ENCODE measurements at places on chromosomes 12 and 14.

- DNase-seq = no peak
Observed at GRCh38 chr12:101597164-101597563, 2.4 kb downstream of the MYBPC1 start.

DNA sequence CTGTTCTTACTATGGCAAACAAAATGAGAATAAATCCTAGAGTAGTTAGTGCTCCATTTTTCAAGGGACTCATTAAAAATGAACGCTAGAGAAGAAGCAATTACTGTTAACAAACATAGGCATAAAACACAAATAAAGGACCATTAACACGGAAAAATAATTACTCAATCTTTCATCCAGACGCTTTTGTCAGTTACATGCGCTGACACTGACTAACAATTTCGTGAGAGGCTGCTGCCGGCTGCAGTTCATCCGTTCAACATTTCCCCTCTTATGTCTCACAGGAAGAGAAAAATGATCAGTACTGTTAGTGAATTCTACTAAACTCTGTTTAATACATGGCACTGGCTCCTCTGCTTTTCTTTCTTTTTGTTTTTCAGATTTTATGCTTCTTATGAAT, 472.7 kb upstream of the FLRT2 start:
- no peak for DNase-seq

GRCh38 chr12:115404761-115405470, 720.9 kb upstream of the TBX3 start:
- no peak for DNase-seq

DNA sequence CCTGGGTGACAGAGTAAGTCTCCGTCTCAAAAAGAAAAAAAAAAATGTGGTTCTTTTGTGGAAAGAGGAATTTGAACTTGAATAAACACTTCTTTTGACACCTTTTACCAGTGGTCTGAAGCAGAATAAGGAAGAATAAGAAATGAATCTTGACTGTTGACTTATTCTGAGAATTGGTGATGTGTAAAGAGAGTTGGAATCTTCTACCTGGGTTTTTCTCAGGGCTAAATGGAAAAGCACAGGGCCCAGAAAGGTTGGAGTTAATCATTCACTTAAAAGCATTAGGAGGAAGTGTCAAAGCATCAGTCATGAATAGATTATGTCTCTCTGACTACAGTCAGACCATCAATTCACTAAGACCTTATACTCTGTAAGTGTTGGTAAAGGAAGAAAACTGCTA, 13.9 kb downstream of the PNMA1 start:
- DNase-seq = no peak

GRCh38 chr12:51801027-51801426, 47.5 kb downstream of the FIGNL2 start:
- DNase-seq = no peak

DNA sequence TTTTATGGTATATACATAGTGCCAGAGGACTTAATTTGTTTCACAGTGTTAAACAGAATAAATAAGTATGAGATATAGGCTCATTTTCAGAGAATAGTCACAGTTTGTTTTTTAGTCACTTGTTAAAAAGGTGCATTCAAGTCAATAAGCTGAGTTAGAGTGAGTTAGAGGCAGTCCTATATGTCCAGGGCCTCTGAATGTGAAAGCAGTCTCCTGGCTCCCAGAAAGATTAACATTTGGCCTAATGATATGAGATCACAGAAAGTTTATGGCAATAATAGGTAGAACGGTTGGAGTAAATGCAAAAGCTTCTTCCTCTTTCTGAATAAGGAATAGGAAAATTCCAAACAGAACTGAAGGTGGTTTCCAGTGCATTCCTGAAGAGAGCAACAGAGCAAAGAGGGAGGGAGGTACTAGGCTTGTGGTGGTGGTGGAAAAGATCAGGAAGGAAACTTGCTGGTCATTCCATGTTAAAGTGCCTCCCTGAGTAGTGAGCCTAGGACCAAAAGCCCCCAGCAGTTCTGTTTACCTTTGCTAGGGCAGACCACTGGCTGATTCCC, 54.4 kb downstream of the SLC38A4 start:
- DNase-seq = no peak

GRCh38 chr12:105077435-105077834, 6.8 kb downstream of the ALDH1L2 start:
- no peak for DNase-seq

GRCh38 chr12:779745-780734, 27.7 kb downstream of the WNK1 start:
- DNase-seq = no peak

GRCh38 chr14:97350894-97351731, 553.9 kb downstream of the VRK1 start:
- DNase-seq = no peak

DNA sequence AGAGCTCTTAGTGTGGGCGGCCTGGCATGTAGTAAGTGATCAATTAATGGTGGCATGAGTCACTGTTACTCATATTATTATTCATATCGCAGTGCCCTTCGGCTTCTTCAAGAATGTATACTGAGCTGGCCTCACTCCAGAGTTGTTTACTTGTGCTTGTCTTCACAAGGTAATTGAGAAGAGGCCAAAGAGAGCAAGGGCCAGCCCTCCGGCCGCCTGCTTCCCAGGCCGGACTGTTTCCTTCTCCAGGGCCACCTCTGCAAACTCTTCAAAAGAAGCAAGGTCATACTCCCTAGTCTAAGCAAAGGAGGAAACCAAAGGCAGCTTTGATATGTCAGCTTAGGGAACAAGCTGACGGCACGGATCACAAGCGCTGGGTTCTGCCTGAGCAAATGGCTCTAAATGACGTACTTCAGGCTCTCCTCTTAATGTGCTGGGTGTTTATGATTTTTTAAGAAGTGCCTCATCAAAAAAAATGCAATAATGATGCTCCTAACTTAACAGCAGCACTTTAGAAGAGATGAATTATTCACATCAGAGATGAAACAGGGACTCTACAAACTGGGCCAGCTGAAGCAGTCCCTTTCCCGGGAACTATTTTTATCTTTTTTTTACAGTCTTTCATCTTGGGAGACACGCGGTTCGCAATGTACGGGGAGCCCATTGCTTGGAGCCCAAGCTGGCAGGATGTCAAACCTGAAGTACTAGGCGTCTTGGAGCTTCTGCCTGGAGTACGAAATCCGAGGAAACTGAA, 65.6 kb upstream of the DLK1 start:
- DNase-seq = no peak

- DNase-seq = no peak
Observed at GRCh38 chr12:17592472-17592871, 497.5 kb downstream of the RERGL start.

Measured in stimulated activated CD4-positive, alpha-beta T cell treated with anti-CD3 and anti-CD28 coated beads, Interleukin-2, amount 100 ng/mL, for 4 hours (primary cell).